GM12878 (cell line): ENCODE measurements at places on chromosomes 12 and 14. TPM values are rescaled to one million over a fixed set of nuclear protein-coding genes. Genes with fewer than 3 reads are reported as not detected.

SMARCC2 gene
- 67.1 and 68.6 TPM in 2 replicates for total RNA-seq

BDKRB2 gene
- 0.05 TPM in 1 of 2 replicates, not detected in the other for total RNA-seq

MFAP5 gene
- total RNA-seq, result not detected in 2 replicates

BHLHE41 gene
- 0.13 and 0.45 TPM in 2 replicates for total RNA-seq

LHX5 gene
- not detected in 2 replicates for total RNA-seq

CRACR2A gene
- total RNA-seq, result 18.0 and 18.2 TPM in 2 replicates

PROX2 gene
- 0.11 and 0.33 TPM in 2 replicates for total RNA-seq

DLK1 gene
- total RNA-seq, result 0.85 and 0.87 TPM in 2 replicates

SCNN1A gene
- 0.56 and 0.69 TPM in 2 replicates for total RNA-seq

TUBA1C gene
- 318 and 323 TPM in 2 replicates for total RNA-seq

SLC39A9 gene
- 55.8 and 58.7 TPM in 2 replicates for total RNA-seq

IFNG gene
- total RNA-seq, result 0.28 and 0.69 TPM in 2 replicates

CPNE6 gene
- total RNA-seq, result 0.13 and 0.18 TPM in 2 replicates

SERPINA5 gene
- 0.56 and 0.90 TPM in 2 replicates for total RNA-seq

ACOT4 gene
- total RNA-seq, result 1.9 and 2.2 TPM in 2 replicates

NPFF gene
- not detected in 2 replicates for total RNA-seq

ARHGEF40 gene
- total RNA-seq, result 0.31 and 0.35 TPM in 2 replicates

ESR2 gene
- total RNA-seq, result 1.1 and 1.6 TPM in 2 replicates

ATF1 gene
- 28.9 and 29.3 TPM in 2 replicates for total RNA-seq

IPO8 gene
- 38.5 and 42.2 TPM in 2 replicates for total RNA-seq

VPS33A gene
- 22.1 and 22.4 TPM in 2 replicates for total RNA-seq

SLCO1B3 gene
- total RNA-seq, result not detected in 2 replicates

HOXC10 gene
- 0.59 TPM in 1 of 2 replicates, not detected in the other for total RNA-seq

FAM181A gene
- total RNA-seq, result not detected in 2 replicates

SUPT16H gene
- 119 and 120 TPM in 2 replicates for total RNA-seq

PLEKHD1 gene
- total RNA-seq, result 0.08 TPM in 1 of 2 replicates, not detected in the other

HOXC4 gene
- total RNA-seq, result 11.1 and 11.4 TPM in 2 replicates

PIANP gene
- 0.08 TPM in 1 of 2 replicates, not detected in the other for total RNA-seq

GRIN2B gene
- 0.03 TPM in 1 of 2 replicates, not detected in the other for total RNA-seq

TMEM229B gene
- total RNA-seq, result 5.1 and 5.2 TPM in 2 replicates

SLC8A3 gene
- total RNA-seq, result 0.15 and 0.32 TPM in 2 replicates

HELB gene
- total RNA-seq, result 5.8 and 6.4 TPM in 2 replicates

NINJ2 gene
- total RNA-seq, result 13.5 and 14.8 TPM in 2 replicates

LPAR5 gene
- total RNA-seq, result 7.9 and 8.2 TPM in 2 replicates

BDKRB1 gene
- total RNA-seq, result 0.21 TPM in 1 of 2 replicates, not detected in the other

LRP1-AS gene
- total RNA-seq, result not detected in 2 replicates

ACRBP gene
- 1.4 and 1.8 TPM in 2 replicates for total RNA-seq

P3H3 gene
- 0.13 and 0.21 TPM in 2 replicates for total RNA-seq

PSEN1 gene
- total RNA-seq, result 27.5 and 28.3 TPM in 2 replicates

SLC7A8 gene
- 0.28 and 0.45 TPM in 2 replicates for total RNA-seq

RAB15 gene
- 2.6 and 2.8 TPM in 2 replicates for total RNA-seq

SSPN gene
- total RNA-seq, result 0.05 TPM in 1 of 2 replicates, not detected in the other

PTGDR gene
- not detected in 2 replicates for total RNA-seq

SALL2 gene
- total RNA-seq, result 6.2 and 6.3 TPM in 2 replicates

IQSEC3 gene
- not detected in 2 replicates for total RNA-seq

MAP1LC3B2 gene
- 1.8 TPM in 1 of 2 replicates, not detected in the other for total RNA-seq

OTUB2 gene
- total RNA-seq, result 0.46 and 0.77 TPM in 2 replicates

MSRB3 gene
- total RNA-seq, result 1.2 and 2.2 TPM in 2 replicates

ASCL4 gene
- not detected in 2 replicates for total RNA-seq

DCN gene
- total RNA-seq, result 1.5 and 2.1 TPM in 2 replicates

KLHL33 gene
- total RNA-seq, result 0.08 TPM in 2 replicates

GARIN6 gene
- not detected in 2 replicates for total RNA-seq
